CD14-positive monocyte (primary cell): ENCODE measurements at places on chromosomes 16 and 17. TPM values are rescaled to one million over a fixed set of nuclear protein-coding genes. Genes with fewer than 3 reads are reported as not detected.

The STAT5B gene
- 47.9 TPM for polyA plus RNA-seq

The WRAP53 gene
- 6.3 and 7.5 TPM in 2 replicates for polyA plus RNA-seq

The HDAC5 gene
- 91.0 and 93.6 TPM in 2 replicates for polyA plus RNA-seq

The ZC3H7A gene
- polyA plus RNA-seq: 22.6 TPM

The KRTAP4-3 gene
- polyA plus RNA-seq: not detected

The XYLT1 gene
- polyA plus RNA-seq: 6.2 and 9.4 TPM in 2 replicates

The PRSS21 gene
- polyA plus RNA-seq: 9.0 and 9.2 TPM in 2 replicates

The C17orf50 gene
- polyA plus RNA-seq: not detected

The ABCA10 gene
- polyA plus RNA-seq: 0.01 and 0.13 TPM in 2 replicates

GRCh38 chr16:86848821-86849220 lies 270.5 kb downstream of the FOXL1 start:
- no peak for DNase-seq
- no peak overlapping the region for H3K27ac ChIP-seq
- no peaks in the 10 kb centered on the region for H3K27me3 ChIP-seq
- H3K36me3 ChIP-seq: no peaks in the 10 kb centered on the region
- H3K4me1 ChIP-seq: no peaks in the 10 kb centered on the region

DNA sequence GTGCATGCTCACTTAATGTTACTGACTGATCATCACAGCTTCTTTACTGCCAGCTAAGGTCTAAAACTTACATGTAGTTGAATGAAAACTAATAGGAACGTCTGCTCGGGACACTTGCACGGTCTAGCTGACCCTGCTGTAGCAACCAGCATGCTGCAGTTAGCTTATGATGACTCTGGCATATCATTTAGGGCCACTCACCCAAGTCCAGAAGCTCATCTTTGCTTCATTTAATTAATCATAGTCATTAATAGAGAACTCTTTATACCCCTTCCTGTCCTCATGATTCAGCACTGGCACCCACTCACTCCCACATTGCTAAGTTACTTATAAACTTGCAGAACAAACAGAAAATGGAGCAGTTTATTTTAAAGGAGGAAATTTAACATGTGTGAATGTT lies 136.3 kb downstream of the NLK start:
- H3K36me3 ChIP-seq: peaks cover 34% of the 10 kb centered on the region
- H3K27ac ChIP-seq: no peak overlapping the region
- H3K4me3 ChIP-seq: no peak overlapping the region

DNA sequence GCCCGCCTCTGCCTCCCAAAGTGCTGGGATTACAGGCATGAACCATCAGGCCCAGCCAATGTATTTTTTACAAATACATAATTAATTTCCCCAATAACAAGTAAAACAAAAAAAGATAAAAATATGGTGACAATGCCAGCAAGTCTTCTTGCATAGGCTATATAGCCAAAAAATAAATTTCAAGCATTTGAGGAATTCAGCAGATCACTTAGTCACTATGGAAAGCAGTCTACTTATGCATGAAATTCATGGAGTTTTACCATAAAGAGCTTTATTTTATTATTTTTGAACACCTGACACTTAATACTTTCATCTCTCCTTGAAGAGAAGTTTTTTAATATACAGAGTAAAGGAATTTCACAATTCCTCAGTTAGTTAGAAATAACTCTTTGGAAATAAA lies 56.4 kb downstream of the BRIP1 start:
- no peak overlapping the region for H3K27ac ChIP-seq
- no peak for DNase-seq
- H3K27me3 ChIP-seq: no peaks in the 10 kb centered on the region
- H3K4me3 ChIP-seq: no peak overlapping the region

DNA sequence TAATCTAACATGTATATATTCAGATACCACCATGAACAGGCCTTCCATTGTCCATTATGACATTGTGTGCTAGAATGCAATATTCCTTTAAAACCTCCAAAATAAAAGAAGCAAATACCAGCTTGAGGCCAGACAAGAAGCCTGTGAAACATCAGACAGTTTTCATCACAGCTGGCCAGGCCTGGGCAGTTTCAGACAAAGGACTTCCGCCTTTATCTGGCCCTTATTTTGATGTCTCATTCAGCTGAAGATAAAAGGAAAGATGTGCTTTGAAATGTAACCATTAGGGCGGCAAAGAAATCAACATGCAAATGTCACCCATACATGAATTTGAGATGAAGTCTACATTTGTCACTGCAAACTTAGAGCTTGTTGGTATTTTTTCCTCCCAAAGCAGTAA lies 737.5 kb downstream of the KCNJ2 start:
- DNase-seq: no peak
- no peaks in the 10 kb centered on the region for H3K36me3 ChIP-seq
- no peak overlapping the region for H3K27ac ChIP-seq
- H3K4me3 ChIP-seq: no peak overlapping the region
- H3K4me1 ChIP-seq: no peaks in the 10 kb centered on the region

DNA sequence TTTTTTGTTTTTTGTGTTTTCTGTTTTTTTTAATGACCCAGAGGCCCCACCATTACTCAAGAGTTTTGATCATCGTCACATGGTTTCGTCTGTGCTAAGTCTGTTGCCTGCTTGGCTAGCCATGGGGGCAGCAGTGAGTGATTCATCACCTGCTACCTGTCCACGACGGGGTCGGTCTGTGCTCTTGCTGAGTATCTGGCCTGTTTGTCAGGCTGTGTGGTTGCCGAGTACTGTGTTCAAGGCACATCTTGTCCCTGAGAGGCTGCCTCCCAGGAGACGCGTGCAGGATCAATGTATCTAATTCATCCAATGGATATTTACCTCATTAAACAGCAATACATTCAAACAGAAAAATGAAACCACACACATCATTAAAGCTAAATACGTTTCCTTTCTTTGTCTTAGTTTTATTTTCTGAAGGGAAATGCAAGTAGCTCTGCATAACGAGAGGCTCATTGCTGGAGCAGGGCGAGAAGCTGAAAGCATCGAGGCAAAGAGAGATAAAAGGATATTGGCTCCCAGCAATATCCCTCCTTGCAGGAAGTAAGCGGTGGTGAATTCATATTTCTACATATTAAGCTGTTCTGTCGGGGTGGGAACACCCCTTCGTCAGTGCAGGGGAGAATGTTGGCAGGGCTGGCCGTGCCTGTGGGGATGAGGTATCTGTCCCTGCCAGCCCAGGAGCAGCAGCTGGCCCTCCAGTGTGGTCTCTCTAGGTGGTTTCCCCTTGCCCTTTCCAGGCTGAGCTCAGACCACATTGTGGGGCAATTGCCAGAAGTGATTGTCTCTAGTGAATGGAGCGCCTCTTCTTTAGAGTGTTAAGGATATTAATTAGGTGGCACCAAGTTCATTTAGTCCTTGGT lies 166.2 kb upstream of the ASIC2 start:
- H3K4me1 ChIP-seq: no peaks in the 10 kb centered on the region
- no peaks in the 10 kb centered on the region for H3K27me3 ChIP-seq
- no peak for DNase-seq
- no peak overlapping the region for H3K4me3 ChIP-seq

- no peak overlapping the region for H3K27ac ChIP-seq
- H3K4me3 ChIP-seq: no peak overlapping the region
- DNase-seq: no peak
- H3K4me1 ChIP-seq: no peaks in the 10 kb centered on the region
- peaks cover 46% of the 10 kb centered on the region for H3K36me3 ChIP-seq
- no peaks in the 10 kb centered on the region for H3K27me3 ChIP-seq
These were observed 142.0 kb downstream of the CPPED1 start for GRCh38 chr16:12661656-12662172.

DNA sequence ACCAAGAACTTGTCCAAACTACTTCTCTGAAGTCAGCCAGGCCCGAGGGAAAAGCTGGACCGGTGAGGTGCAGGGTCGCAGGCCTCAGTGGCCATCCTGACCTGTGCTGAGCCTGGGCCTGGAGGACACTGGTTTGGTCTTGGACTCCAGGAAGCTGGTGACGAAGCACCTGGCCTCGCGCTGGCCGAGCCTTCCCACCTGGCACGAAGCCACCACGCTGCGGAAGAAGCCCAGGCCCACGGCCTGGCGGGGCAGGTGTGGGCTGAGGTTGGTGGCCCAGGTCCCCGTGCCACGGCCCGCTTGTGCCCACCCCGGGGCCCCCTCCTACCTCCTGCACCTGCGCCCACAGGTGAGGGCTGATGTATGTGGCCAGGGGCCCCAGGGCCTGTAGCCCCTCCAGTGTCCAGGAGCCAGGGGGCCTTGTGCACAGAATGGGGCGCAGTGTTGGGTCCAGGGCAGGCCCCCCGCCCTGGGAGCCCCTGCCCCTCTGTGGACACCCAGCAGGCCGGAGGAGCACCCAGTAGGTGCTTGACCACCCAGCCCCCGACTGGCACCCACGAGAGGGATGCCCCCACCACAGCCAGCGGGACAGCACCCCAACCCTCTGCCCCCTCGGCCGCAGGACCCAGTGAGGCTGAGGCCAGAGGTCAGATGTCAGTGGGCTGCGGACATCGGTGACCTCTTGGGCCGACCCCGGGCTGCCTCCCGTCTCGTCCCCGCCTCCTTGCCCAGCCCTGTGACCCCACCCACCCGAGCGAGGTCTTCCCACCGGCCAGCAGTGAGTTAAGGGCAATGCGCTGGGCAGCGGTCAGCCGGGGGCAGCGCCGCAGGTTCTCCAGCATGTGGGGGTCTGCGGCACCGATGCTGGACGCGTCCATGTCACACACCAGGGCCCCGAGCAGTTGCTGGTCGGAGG lies 13.8 kb downstream of the MSLN start:
- H3K27ac ChIP-seq: no peak overlapping the region
- no peaks in the 10 kb centered on the region for H3K4me1 ChIP-seq
- H3K4me3 ChIP-seq: no peak overlapping the region

DNA sequence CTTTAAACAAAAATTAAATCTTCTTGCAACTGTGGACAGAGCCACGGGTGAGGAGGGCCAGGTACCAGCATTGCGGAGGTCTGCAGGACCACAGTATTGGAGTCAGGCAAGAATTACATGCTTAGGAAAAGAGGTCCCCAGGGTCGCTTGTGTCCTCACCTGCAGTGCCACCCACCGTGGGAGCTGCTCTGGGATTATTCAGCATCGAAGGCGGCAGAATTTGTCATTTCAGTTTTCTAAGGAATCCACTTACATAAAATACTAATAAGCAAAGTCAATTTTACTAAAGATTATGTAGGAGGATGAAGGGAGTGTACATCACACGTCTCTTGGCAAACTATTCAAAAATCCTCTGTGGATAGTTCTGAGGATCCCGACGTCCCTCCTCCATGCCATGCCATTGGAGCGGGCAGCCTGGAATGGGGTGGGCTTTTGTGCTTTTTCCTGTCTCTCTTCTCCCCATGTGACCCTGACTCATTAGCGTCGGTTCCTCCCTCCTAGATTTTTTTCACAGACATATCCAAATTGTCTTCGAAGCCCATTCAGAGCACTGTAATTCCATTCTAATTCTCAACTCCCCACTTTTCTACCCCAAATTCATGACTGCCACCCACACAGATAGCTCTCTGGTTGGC lies 3.0 kb upstream of the PIK3R6 start:
- DNase-seq: no peak
- no peak overlapping the region for H3K27ac ChIP-seq
- no peaks in the 10 kb centered on the region for H3K27me3 ChIP-seq
- H3K4me1 ChIP-seq: peaks cover 57% of the 10 kb centered on the region
- H3K4me3 ChIP-seq: no peak overlapping the region

- H3K4me3 ChIP-seq: no peak overlapping the region
- H3K4me1 ChIP-seq: peaks cover 82% of the 10 kb centered on the region
- H3K27ac ChIP-seq: peak overlapping the region; percentile 94
These were observed 2.9 kb downstream of the RNF167 start for GRCh38 chr17:4942760-4943508.

GRCh38 chr16:10641953-10642949 lies 52.5 kb downstream of the TEKT5 start:
- H3K36me3 ChIP-seq: no peaks in the 10 kb centered on the region
- H3K4me3 ChIP-seq: no peak overlapping the region
- DNase-seq: no peak

- H3K27me3 ChIP-seq: no peaks in the 10 kb centered on the region
- no peak overlapping the region for H3K27ac ChIP-seq
- H3K4me3 ChIP-seq: no peak overlapping the region
- no peaks in the 10 kb centered on the region for H3K36me3 ChIP-seq
- H3K4me1 ChIP-seq: peaks cover 6% of the 10 kb centered on the region
These were observed 25.2 kb downstream of the C16orf95 start for GRCh38 chr16:87291944-87292343.

DNA sequence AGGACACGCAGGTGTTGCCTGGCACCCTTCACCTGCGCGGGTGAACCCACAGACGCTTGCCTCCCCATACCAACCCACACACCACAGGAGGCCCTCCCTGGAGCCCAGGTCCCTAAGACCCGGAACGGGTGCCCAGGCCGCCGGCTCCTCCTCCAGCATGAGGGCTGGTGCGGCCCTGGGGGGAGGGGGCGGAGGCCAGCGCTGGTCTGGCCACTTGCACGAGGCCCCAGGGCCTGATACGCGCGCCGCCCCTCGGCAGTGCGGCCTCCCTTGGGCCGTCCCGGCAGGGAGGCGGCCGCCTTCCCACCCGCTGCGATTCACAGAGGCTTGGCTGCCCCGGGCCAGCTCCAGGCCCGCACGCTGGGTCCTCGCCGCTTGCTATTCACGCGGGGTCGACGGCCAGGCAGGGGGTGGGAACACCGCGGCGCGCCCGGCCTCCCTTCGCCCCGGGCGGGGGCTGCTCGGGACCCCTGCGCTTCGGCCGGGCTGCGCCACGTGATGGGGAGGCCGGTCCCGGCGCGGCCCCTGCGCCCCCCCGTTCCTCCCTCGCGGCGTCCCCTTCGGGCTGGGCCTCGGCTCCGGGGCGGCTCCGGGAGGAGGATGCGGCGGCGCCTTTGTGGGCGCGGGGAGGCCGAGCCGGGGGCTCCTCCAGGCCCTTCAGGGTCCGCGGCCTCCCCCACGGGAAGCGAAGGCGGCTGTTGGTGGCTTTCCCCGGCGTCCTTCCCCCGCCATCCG lies 685 bp downstream of the FASN start:
- peak overlapping the region; percentile 32 for H3K27ac ChIP-seq
- peaks cover 19% of the 10 kb centered on the region for H3K36me3 ChIP-seq
- peak overlapping the region; percentile 73 for H3K4me3 ChIP-seq
- DNase-seq: peak; percentile 3

- DNase-seq: no peak
- H3K4me1 ChIP-seq: peaks cover 9% of the 10 kb centered on the region
- H3K36me3 ChIP-seq: no peaks in the 10 kb centered on the region
- H3K27ac ChIP-seq: no peak overlapping the region
These were observed 26.7 kb upstream of the TEX2 start for GRCh38 chr17:64289741-64290141.

DNA sequence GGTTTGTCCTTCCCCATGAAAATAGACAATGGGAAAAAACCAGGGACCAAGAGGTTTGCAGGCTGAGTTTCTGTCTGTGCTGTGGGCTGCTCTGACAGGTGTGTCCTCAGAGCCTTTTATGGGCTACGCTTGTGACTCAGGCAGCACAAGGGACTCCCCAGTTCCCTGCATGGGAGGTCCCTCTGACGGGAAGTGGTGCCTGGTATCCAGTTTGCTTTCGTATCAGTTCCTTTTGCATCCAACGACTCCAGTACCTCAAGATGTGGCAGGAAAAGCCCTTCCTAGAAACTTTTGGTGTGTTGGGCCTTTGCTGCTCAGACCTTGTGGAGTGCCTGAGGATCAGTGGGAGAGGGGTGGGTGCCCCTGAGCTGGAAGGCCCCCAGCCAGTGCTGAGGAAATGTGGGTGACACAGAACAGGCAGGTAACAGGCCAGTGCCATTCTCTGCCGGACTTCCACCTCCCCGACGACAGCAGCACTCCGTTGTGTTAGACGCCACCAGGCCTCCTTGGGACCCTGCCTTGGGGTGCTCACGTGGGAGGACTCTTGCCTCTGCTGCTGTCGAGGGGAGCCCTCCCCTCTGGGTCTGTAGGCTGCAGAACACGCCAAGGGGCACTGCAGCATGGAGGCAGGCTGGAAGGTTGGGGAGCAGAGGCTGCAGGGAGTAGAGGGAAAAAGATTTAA lies 38.4 kb upstream of the IRF8 start:
- H3K27me3 ChIP-seq: no peaks in the 10 kb centered on the region
- H3K4me1 ChIP-seq: peaks cover 64% of the 10 kb centered on the region
- no peaks in the 10 kb centered on the region for H3K36me3 ChIP-seq
- no peak overlapping the region for H3K4me3 ChIP-seq
- peak; percentile 52 for DNase-seq
